ENCODE measurements at places on chromosomes 7 and 10. TPM values are rescaled to one million over a fixed set of nuclear protein-coding genes. Genes with fewer than 3 reads are reported as not detected.

DNA sequence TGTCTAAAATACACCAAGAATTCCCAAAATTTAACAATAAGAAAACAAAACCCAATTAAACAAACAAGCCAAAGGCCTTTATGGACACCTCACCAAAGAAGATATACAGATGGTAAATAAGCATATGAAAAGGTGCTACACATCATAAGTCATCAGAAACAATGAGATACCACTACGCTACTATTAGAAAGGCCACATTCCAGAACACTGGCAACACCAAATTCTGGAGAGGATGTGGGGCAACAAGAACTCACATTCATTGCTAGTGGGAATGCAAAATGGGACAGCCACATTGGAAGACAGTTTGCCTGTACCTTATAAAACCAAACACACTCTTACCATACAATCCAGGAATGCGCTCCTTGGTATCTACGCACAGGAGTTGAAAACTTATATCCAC, 291.4 kb downstream of the TNS3 start:
- no peak for DNase-seq

DNA sequence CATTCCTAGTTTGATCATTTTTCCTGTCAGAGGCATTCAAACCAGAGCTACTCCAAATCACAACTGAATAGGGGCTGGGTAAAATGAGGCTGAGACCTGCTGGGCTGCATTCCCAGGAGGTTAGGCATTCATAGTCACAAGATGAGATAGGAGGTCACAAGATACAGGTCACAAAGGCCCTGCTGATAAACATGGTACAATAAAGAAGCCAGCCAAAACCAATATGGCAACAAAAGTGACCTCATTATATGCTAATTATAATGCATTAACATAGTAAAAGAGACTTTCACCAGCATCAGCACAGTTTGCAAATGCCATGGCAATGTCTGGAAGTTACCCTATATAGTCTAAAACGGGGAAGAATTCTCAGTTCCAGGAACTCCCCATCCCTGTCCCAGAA, 37.3 kb downstream of the TWIST1 start:
- no peak for DNase-seq

Gene CHCHD2
- polyA plus RNA-seq, result 816 TPM

- no peak for DNase-seq
Observed at GRCh38 chr7:90621125-90621746, 25.1 kb downstream of the CDK14 start.

- no peak for DNase-seq
Observed at GRCh38 chr10:44860811-44861736, 50.1 kb upstream of the TMEM72 start.

Gene TRPV6
- 0.03 TPM for polyA plus RNA-seq

Gene OGDHL
- polyA plus RNA-seq, result 31.9 TPM

- DNase-seq, result no peak
Observed at GRCh38 chr10:122233857-122234348, 37.2 kb upstream of the BTBD16 start.

GRCh38 chr10:98006266-98006665, 24.2 kb downstream of the CRTAC1 start:
- no peak for DNase-seq

DNA sequence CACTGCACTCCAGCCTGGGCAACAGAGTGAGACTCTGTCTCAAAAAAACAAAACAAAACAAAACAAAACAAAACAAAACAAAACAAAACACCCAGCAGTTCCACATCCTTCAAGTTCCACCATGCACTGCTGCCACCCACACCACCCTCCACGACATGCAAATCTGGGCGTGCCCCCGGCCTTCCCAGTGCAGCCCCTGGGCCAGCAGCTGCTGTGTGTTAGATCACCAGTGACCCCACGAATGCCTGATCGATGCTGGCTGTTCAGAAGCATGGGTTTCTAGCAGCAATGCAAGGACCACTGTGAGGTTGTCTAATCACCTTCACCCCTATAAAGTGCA, 36.3 kb downstream of the ELFN1 start:
- no peak for DNase-seq

DNA sequence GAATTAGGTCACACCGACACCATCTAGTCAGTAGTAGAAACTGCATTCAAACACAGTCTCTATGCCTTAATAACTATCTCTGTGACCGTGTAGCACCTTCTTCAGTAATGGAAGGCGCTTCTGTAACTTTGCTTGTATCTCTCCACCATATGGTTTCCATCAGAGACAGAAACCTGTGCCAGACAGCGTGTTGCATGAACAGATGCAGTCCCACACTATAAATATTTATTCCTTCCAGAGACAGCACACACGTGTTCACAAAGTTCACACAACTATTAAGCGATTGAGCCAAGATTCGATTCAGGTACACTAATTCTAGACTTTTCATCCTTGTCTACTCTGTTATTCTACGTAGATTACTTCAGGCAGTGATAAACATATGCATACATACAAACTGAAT, 873.9 kb upstream of the MBL2 start:
- no peak for DNase-seq

DNA sequence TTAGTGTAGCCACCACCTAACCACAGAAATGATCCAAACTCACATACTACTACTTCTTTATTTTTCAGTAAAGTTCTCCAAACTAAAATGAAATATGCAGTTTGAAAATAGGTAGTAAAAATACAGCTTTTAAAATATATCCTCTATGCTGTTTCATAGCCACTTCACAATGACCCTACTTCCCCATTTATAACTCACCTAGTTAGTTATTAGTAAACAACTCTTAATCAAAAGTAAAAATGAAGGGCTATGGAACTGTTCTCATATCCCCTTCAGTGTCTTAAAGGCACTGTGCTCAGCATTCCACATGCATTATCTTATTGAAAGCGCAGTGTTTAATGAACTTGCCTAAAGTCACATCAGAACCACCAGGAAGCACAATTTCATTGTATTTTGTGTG, 43.5 kb downstream of the KMT2C start:
- no peak for DNase-seq

DNA sequence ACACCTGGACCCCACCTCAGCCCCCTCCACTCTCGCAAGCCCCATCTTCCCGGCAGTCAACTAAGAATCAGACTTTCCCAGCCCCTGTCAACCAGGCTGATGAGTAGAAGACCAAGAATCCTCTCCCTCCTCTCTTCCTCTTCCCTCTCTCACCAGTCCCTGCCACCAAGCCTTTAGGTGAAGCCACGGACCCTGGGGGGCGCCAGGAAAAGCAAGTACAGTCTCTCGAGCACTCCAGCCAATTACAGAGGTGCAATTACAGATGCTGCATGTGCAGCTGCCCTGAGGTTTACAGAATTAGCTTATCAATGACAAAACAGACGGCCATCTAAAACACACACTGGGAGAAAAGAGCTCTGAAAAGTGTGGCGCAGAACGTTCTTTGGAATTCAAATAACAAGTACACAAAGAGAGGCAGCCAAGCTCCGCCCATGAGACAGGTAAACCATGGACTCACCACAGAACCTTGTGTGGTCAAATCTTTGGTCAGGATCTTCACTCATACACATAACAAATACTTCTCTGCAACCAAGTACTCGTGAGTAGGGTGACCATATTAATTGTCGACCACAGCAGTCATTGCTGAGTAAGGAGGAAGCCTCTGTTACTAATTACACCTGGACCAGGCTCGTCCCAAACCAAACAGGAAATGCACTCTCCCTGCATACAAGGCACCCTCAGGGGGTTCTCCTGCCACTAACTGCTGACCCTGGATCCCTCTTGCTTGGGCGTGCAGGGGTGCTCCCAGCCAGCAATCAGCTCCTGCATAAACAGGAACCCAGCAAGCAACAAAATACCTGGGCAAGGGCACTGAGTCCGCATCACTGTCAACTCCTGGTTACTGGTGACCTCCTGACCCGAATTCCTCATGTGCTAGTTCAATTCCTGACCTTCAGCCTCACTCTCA, 189.2 kb downstream of the FAM107B start:
- DNase-seq, result no peak

GRCh38 chr10:122471531-122472177, 10.3 kb downstream of the HTRA1 start:
- no peak for DNase-seq

GRCh38 chr10:119543814-119544642, 1.5 kb upstream of the RGS10 start:
- DNase-seq, result no peak

Gene CASP2
- 5.3 TPM for polyA plus RNA-seq
